COLO829 (cell line): ENCODE measurements at places on chromosomes 13 and 19.

GRCh38 chr19:19399733-19400433 is 5.6 kb upstream of the GATAD2A start:
- DNase-seq = no peak

DNA sequence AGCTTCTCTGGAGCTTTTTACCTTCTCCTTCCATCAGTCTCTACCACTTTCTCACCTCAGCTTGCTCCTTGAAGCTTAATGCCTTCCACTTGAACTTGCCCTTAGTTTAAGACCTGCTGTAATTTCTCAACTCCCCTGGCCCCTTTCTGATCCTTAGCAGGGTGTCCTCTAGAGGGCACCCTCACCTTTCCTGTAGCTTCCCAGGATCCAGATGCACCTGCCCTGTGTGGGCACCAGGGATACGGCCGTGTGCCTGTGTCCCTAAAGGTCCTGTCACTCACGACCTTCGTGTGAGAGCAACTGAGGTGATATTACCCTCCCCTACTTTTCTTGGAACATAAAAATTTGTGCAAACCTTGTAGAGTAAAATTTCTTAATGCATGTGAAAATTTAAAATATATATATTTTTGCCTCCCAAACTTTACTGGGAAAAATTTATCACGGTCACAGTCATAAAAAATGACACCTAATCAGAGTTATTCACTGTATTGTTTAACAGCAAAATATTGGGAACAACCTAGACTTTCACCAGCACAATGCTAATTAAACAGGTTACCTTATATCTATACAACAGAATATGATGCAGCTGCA is 46.4 kb downstream of the PSG3 start:
- peak; percentile 57 for DNase-seq

- DNase-seq = no peak
Measured at GRCh38 chr19:30159636-30160035, 212.5 kb upstream of the ZNF536 start.

DNA sequence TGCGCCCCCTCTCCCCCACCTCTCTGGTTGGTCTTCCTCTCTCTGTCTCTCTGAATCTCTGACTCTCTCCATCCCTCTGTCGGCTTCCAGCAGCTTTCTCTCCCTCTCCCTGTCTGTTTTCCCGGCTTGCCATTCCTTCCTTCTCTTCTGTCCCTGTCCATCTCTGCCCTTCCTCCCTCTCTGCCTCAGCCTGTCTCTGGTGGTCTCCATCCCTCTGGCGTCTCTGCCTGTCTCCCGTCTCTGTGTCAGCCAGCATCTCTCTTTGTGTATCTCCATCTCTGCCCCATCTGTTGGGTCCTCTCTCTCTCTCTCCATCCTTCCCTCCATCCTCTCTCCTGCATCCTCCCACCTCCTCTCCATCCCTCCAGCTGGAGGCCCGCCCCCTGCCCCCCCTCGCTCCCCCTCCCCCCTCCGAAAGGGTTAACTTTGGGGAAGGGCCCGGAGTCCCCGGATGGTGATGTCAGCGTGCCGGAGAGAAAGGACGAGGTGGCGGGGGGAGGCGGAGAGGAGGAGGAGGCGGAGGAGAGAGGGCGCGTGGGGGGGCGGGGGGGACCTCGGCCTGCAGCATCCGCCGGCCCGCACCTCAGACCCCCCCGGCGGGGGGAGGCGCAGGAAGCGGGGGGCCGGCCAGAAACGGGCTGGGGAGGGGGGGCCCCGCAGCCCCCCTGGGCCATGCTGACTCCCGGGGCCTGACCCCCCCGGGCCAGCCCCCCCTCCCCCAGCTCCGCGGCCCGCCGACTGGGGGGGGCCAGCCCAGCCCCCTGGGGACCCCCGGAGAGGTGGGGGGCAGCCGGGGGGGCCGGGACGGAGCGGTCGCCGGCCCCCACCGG is at the start of gene BRSK1:
TSS of gene BRSK1 (plus strand) at position 450 of the 830 bp plus-strand sequence. CDS start 446 bp downstream, outside the sequence.
- DNase-seq = no peak

DNA sequence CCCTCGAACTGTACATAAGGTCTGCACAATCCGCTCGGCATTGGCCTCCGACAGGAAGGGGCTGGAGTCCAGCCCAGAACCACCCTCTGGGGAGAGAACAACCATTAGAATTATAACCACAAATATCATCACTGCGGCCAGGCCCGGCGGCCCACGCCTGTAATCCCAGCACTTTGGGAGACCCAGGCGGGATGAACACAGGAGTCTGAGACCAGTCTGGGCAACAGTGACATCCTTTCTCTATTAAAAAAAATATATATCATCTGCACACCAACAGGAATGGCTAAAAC is 11.4 kb downstream of the COQ8B start:
- no peak for DNase-seq

DNA sequence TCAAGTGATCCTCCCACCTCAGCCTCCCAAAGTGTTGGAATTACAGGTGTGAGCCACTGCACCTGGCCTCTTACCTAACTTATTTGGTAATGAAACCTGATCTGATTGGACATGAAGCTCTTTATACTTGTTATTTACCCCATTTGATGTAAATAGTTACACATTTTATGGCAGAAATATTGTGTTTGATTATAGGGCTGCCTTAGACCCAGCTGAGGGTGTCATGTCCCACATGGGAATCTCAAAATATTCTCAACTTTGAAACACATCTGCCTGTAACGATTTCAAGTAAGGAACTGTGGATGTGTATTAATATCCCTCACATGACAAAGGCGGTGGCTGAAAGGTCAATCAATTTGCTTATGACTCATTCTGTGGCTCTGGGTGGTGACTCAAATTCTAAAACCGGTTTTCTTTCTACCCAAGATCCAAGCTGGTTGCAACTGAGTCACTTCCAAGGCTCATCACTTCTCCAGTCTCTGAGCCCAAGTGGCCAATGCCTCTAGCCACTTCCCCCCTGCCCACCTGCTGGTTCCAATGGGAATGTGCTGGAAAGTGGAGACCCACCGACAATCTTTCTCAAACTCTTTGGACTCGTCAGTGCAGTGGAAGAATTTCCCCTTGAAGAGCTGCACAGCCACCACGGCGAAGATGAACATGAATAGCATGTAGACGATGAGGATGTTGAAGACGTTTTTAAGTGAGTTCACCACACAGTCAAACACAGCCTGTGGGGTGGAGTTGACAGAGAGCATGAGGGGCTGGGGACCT is 110.9 kb downstream of the IER2 start:
- peak; percentile 95 for DNase-seq

DNA sequence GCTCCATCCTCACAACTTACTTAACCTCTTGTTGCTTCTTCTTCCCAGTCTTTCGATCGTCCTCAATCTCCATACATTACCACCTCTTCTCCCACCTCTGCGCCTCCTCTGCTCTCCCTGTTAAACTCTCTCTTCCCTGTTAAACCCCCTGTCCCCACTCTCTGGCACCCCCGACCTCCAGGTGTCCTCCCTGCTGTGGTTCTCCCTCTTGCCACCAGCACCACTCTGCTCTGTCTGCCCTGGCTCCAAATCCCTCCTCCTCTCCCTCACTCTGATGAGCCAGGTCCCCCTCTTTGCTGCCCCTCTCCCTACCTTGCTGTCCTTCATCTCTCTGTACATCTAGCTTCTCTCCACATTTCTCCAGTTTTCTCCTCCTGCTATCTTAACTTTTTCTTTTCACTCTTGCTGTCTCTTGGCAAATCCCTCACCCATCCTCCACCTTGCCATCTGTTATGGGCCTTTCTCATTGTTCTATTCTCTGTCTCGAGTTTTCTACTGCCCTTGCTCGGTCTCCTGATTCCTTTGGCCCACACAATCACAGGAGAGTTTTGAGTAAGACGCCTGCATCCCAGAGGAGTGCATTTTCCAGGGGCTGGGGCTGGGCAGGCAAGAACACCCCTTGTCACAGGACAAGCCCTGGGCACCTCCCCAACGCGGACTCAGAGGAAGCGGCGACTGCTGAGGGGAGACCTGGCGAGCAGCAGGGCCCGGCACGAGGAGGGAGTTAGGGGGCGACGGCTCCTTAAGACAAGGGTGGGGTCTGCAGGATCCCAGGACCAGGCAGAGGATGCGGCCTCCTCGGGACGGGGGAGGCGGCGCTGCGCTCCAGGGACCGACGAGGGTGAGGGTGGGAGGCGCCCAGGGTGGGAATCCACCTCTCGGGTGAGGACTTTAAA is 21.4 kb upstream of the ERVV-1 start:
- DNase-seq = no peak

- DNase-seq = no peak
Measured at GRCh38 chr13:102900193-102900608, 54.4 kb downstream of the ERCC5 start.

- DNase-seq = peak; percentile 67
Measured at GRCh38 chr19:45250832-45251451, at the start of gene MARK4. MARK4 (plus strand) TSS chr19:45251271; CDS start chr19:45251589, 318 bp downstream.

GRCh38 chr13:107650081-107650701 is 565.1 kb downstream of the LIG4 start:
- DNase-seq = no peak

- no peak for DNase-seq
Measured at GRCh38 chr19:41870401-41870873, 6.6 kb upstream of the CD79A start.

DNA sequence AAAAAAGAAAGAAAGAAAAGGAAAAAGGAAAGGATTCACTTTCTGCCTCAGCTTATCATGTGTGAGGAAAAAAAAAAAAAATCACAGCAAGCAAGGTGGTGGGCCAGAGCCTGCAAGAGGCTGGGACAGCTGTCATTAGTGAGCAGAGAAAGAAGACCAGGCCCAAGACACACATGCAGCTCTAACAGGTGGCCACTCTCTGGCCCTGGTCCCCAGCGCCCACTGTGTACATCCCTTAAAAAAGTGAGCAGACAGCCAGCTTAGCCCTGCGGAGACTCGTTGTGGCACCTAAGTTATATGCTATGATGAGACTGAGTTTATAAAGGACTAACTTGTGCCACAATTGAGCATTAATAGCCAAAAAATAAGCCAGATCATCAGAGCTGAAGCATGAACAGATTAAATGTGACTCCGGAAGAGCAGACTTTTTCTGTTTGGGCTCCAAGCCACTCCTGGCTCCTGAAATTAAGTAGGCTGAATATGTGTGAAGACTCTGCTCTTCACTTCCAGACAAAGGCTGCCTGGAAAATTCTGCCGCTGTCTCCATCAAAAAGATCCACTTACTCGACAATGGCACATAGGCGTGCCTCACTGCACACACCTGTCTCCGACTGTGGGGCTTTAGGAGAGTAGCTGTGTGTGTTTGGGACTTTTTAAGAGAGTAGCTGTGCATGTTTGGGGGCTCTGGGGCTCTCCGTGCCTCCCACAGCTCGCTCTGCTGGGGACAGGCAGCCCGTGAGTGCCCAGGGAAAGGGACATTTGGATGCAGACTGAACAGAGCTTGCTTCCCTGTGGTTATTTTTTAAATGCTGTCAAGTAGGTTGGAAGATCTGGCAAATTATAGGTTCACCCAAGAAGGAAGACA is 55.0 kb downstream of the LATS2 start:
- no peak for DNase-seq

DNA sequence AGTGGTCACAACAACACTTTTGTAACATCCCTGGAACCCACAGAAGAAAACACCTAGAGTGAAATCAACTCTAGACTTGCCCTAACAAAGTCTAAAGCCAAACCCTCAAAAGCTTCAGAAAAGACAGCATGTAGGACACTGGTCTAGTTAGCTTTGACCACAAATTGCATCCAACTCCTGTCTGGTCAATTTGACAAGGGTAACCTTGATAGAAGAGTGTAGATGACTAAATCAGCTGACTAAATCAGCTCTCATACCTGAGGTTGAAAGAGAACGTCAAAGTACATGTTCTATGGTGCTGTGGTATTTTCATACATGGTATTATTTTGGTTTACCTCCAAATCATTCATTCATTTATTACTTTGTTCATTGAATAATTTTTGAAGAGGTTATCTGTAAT is 272.8 kb downstream of the KLF5 start:
- DNase-seq = no peak

GRCh38 chr13:40609972-40610726 is 56.3 kb downstream of the FOXO1 start:
- DNase-seq = no peak

DNA sequence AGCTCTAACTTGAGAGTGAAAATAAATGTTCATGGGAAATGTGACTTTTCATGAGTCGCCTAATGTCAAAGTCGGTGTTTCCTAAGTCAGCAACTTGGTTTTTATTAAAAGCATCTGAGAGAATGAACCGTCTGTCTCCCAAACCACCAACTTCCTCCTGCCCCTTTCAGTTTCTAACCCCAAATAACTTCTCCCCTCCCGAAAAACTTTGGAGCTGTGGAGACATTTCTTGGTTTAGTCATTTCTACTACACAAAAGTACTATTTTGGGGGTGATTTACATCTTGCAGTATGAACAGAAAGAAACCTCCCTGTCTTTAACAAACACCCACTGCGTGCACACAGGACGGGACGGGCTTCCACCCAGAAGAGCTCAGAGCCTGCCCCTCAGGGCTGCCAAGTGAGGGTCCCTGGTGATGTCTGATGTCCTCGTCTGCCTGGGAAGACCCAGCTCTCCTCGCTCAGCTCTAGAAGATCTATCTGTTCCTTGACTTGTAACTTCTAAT is 65.0 kb downstream of the RASA3 start:
- DNase-seq = peak; percentile 19

DNA sequence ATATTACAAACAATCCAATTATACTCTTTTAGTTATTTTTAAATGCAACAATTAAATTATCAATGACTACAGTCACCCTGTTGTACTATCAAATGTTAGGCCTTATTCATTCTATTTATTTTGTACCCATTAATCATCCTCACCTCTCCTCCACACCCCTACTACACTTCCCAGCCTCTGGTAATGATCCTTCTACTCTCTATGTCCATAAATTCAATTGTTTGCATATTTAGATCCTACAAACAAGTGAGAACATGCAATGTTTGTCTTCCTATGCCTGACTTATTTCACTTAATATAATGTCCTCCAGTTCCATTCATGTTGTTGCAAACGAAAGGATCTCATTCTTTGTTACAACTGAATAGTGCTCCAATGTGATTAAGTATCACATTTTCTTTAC is 1414.6 kb downstream of the SLITRK1 start:
- no peak for DNase-seq

GRCh38 chr19:15671891-15672579 is 852 bp upstream of the CYP4F12 start:
- no peak for DNase-seq

- no peak for DNase-seq
Measured at GRCh38 chr19:5250127-5250659, 90.4 kb downstream of the PTPRS start.

DNA sequence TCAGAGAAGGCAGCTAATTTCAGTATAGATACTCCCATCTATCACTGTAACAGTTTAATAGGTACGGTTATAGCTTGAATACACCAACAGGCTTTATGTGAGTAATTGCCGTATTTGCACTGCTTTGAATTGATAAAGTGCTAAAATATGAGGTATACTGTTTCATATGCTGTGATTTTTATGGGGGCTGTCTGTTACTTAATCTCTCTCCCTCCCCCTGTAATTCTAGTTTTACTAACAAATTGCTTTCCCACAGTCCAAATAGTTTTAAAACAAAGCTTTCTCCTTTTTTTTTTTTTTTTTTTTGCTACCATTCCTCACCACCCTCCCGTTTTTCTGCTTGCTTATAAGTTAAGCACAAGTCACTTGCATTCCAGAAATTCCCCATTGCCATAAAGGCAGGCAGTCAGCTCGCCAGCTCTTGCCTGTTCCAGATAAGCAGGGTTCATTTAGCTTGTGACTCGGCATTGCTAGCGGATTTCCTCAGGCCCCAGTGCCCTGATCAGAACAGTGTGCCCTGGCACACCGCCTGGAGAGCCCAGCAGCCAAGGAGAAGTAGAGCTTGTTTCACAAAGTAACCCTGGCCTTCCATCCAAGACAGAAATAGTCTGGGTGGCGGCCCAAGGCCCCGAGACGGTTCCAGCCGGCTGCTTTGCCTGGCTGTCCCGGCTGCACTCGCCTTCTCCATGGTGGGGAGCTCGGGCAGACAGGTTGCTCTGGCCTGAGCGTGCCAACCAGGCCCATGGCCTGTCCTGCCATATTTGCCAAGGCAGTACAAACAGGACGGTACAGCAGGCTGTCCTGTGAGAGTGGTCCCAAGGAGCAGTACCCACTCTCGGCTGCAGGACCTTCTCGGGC is 43.5 kb upstream of the NPAS1 start:
- peak; percentile 65 for DNase-seq
